Kidney (tissue), 22 donors: ENCODE measurements at places on chromosomes 4 and X. TPM values are rescaled to one million over a fixed set of nuclear protein-coding genes. Genes with fewer than 3 reads are reported as not detected.
A peak's percentile ranks its signal among the peaks of the same experiment; 100 is the strongest.

FOXO4 gene
- total RNA-seq = 18.6 TPM

DNA sequence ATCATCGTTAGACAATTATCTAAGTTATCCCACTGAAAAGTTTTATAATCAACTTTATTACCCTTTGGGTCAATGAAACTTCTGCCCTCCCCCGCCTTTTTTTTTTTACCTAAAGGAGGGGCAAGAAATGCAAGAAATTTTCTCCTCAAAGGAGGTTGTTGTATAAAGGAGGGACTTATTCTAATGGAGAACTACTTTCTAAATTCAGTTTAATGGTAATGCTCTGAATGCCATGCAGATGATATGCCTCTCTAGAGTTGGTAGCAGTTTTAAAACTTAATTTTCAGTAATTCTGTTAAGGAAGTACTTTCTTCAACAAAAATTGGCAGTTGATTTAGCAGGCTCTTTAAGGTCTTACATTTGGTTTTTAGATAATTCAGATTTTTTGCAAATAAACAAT is 23.3 kb downstream of the PDLIM5 start:
- no peak for DNase-seq

TRAM1L1 gene
- 4.2 TPM for total RNA-seq

DRD5 gene
- not detected for total RNA-seq

ZNF157 gene
- 0.57 TPM for total RNA-seq

DNA sequence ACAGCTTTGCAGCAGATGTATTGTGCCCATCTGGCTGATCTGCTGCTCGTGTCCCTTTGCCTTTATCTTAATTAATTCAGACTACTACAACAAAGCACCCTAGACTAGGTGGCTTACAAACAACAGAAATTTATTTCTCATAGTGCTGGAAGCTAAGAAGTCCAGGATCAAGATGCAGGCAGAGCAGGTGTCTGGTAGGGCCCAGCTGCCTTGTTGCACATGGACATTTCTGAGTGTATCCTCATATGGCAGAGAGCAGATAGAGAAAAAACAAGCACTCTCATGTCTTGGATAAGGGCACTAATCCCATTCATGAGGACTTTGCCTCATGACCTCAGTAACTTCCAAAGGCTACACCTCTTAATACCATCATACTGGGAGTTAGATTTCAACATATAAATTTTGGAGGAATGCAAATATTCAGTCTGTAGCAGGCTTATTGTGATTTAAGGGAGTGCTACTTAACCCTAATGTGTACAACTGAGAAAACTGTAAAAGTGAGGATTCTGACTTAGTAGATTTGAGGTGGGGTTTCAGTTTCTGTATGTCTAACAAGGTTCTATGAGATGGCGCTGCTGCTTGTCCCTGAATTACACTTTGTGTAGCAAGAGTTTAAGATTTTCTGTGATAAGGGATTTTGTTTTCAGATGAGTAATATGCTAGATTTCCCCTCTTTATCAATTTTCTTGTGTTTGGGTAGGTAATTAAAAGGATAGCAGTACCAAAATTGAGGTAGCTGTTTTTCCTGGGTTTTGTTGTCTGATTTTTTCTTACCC is 473.2 kb upstream of the TECRL start:
- DNase-seq = no peak

DNA sequence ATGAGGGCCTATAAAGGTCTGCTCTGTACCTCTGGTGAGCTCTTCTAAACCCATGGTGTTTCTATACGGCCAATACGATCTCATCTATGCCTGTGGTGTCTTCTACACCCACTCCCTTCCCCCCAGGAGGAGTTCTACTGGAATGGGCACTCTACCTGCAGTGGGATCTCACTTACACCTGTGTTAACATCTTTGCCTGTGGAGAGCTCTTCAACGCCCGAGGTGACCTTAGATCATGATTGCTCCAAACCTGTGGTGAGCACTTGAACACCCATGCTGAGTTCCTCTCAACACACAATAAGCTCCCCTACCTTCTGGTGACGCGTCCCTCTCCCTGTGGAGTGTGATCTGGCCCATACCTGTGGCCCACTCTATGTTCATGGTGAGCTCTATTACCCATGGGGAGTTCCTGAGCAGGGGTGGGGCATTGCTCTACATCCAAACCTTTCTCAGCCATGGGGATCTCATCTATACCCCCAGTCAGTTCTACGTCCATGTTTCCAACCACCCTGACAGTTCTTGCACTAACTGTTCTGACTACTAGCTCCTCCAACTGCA is 48.6 kb downstream of the BCOR start:
- DNase-seq = no peak

GRCh38 chr4:1333256-1333655 is 13.8 kb upstream of the UVSSA start:
- no peak for DNase-seq

DNA sequence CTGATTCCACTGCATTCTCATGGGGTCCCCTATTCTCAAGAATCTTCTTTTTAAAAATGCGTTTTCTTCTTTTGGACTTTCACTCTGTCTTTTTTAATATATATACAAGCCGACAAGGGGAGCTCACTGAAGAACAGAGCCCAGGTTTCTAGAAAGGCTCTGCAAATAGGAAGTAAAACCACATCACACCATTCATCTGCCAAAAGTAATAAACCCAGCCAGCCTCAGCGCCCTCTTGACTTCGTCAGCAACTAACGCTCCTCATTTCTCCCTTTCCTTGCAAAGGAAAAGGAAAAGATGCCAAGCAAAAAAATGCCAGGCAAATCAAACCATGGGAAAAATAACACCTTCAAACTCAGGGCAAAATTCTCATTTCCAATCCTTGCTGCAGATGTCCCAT is 136.4 kb downstream of the HHIP start:
- peak; percentile 23 for DNase-seq

- DNase-seq = no peak
These were observed 133.9 kb upstream of the CXorf66 start for GRCh38 chrX:140099221-140099620.

- DNase-seq = no peak
These were observed 60.8 kb upstream of the XAGE1B start for GRCh38 chrX:52577464-52578173.

DNA sequence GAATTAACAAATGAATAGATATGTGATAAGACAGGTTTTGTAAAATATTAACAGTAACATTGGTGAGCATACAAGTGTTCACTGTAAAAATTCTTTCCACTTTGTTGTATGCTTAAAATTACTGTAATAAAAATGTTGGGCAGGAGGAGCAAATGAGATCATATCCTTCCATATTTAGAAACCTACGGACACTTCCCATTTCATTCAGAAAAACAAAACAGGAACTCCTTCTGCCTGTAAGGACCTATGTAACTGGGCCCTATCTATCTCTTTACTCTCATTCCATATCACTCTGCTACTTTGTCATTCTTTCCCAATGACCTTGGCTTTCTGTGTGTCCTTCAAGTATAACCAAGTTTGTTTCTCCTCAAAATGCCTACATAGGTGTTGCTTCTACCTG is 53.7 kb upstream of the SLC39A8 start:
- DNase-seq = no peak

PABPC5 gene
- 1.9 TPM for total RNA-seq

DNA sequence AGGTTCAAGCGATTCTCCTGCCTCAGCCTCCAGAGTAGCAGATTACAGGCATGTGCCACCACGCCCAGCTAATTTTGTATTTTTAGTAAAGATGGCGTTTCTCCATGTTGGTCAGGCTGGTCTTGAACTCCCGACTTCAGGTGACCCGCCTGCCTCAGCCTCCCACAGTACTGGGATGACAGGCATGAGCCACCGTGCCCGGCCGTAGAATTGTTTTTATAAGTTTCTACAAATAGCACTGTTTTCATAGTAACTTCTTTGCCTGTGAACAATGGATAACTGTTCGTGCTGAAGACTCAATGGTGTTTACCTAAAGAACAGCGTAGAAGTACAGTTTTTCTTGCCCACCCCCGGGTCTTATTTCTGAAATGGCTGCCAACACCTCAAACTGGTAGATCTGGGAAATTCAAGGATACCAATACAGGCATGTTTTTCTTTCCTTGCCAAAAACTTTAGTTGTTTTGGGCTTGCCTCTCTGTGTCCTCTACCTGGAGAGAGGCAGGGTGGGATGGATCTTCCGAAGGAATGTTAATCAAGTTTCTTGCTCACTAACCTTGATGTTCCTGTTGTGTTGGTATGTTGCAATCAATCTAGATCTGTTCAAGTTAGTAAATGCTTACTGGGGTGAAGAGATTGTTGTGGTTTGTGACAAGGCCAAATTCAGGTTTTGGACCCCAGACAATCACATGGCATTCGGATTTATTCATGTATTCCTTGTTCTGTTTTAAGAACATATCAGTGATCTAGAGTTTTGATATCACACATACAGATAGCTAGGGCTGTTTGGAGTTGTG is 2.8 kb upstream of the RUFY3 start:
- DNase-seq = no peak

ARAP2 gene
- total RNA-seq = 33.5 TPM

ARSD gene
- total RNA-seq = 106 TPM

GRCh38 chr4:55078987-55079386 is 46.4 kb downstream of the KDR start:
- DNase-seq = no peak

DNA sequence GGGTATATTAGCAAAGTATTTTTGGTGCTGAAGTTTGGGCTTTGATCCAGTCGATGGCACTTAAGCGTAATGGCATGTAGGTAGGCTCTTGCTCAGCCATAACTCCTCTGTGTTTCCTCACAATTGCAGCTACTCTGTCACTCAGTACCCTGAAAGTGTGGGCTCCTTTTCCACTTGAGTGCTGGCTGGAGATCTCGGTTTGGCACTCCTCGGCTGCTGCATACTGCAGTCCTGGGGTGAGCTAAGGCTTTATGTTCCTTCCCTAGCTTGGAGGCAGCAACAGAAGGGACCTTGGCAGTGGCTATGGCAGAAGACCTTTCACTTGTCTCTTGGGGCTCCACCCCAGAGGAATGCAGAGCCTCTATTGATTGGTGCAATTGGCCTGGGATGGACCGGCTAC is 106.7 kb upstream of the GRXCR1 start:
- DNase-seq = no peak

DNA sequence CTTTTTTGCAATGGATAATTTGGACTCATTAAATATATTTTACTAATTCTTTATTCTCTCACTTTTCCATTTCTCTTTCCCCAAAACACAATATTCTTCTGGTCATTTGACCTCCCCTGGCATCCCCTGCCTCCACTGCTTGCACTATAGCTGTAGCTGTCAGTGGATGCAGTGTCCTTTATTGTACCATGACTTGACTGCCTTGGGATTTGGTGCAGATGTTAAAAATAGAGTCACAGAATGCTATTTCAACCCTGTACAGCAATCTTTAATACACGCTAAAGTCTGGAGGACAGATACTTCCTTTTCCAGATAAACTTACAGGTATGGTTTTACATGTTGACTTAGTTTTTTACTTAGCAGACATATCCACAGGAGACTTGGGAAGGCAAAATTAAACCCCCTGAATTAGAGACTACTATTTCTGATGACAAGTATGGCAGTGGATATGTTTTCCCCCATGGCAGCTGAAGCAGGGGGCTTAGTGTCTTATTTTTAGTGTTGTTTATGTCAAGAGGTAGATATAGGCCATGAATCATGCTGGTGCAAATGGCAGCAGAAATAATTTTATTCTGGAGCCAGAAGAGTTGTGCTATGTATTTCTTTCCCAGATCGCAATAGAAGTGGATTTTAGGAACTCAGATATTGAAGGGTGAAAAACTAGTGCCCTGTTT is 461.4 kb downstream of the NAF1 start:
- DNase-seq = no peak

CCKAR gene
- not detected for total RNA-seq

DNA sequence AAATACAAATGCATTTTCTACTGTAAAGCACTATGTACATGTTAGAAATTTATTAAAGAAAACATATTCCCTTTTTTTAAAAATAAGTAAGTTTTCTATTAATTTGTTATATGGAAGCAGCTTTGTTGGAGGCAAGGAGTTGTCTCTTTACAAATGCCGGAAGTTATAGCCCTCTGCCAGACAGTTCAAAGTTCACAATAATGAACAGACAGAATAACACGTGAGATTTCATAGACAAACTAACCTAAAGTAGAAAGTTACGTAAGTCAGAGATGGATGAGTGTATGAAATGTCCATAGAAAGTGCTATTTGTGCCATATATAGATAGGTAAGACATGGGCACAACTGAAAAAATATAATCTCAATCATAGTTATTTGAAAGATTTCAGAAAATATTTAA is 43.9 kb upstream of the NEIL3 start:
- DNase-seq = no peak
